Psoas muscle (tissue), 8 donors: ENCODE measurements at places on chromosomes 2 and 18. TPM values are rescaled to one million over a fixed set of nuclear protein-coding genes. Genes with fewer than 3 reads are reported as not detected.

DNA sequence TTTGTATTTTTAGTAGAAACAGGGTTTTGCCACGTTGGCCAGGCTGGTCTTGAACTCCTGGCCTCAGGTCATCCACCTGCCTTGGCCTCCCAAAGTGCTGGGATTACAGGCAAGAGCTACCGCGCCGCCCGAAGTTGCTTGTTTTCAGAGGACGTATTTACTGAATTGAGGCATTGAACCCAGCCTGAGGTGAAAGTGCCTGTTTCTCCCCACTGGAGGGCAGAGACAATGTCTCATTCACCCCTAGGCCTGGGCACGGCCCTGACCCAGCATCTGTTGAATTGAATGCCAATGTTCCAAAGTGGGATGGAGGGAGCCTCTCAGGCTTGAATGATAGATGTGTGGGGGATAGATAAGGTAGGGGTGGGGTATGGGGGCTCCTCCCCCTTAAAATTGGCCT lies 4.5 kb upstream of the TMBIM1 start:
- DNase-seq: no peak

DNA sequence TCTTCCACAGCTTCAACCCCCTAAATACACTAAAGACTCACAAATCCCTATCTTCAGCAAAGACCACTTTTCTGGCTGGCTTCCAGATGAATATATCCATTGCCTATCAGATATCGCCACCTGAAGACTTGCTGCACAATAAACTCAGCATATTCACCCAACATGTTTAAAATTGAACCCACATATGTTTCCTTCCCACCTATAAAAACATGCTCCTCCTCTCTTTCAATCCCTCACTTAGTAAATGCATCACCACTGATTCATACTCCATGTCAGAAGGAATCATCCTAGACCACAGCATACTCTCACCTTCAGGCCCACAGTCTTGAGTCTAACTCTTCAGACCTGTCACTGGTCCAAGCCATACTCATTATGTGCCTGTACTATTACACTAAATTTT lies 5.3 kb downstream of the SPC25 start:
- DNase-seq: no peak

DNA sequence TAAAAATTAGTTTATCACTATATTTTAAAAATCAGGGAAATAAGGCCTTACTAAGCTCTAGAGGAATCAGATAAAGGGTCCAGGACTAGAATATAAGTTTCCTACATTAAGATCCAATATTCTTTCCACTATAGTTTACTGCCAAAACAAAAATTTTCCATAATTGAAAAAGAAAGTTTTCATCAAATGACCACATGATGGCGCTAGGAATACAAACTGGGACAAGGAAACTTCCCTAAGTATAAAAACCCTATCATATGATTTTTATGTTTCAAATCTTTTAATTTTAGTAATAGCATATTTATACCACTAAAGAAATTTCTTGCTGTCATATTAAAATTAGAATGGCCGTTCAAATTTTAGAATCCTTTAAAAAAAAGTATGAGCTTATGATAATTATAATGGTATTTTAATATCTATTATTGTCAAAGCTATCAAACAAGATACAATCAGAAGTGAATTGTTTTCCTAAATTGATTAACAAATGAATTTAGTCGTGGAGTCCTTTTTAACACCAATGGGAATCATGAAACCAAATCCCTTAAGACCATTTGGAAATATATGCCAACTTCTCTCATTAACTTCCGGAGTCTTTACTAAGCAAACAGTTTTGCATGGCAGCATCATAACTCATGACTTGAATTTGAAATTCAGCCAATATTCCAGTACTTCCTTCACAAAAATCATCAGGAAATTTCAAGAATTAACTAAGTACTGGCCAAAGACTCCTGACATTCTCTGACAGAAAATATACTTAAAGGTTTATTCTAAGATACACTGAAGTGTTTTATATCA lies 70.3 kb downstream of the SCN1A start:
- DNase-seq: no peak

DNA sequence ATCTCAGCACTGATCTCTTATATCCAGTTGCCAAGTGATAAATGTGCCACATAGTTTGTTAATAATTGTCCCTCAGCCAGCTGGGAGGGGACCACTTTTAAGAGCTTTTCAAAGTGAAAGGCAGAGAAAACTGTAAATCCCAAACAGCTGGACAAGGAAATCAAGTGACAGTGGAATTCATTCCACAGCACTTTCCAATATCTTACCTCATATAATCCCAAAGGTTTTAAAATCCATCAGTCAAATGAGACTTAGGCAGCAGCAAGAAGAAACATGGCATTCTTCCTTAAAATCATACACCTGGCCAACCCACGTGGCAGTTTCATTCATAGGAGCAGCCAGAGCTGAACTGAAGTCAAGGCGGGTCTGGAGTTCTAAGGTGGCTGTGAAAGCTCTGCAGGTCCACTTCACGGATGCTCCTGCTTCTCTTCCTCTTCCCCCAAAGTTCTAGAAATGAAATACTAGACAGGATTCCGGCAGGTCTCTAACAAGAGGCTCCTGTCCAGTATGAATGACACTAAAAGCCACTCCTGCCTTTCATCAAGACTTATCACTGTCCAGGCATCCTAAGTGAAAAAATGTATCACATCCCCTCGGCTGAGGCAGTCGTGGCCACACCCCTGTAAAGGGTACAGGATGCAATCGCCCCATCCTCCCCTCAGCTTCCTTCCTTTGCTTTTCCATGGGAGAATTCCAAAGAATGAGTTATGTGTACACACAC lies 190.4 kb upstream of the STK17B start:
- DNase-seq: no peak

DNA sequence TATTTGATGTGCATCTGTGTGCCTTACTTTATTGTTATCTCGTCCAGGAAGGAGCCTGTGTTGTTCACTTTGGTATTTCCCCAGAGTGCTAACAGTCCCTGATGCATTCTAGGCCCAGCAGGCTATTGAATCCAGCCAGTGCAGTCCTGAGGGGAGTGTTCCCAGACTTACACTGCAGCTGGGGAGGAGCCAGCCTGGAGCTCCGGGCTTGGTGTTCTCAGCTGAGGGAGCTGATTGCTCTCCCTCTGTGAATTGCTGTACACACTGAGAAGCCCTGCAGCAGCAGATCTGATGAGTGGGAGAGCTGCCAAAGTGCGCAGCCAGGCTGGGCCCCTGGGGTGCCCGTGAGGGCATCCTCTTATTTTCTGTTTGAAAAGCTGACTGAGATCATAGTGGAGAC lies 159.2 kb downstream of the GALNT3 start:
- DNase-seq: no peak

GRCh38 chr2:74552914-74553811 lies 579 bp downstream of the LOXL3 start:
- DNase-seq: no peak

GRCh38 chr18:11523804-11524203 lies 85.6 kb upstream of the SLC35G4 start:
- no peak for DNase-seq

GRCh38 chr2:241463276-241464135 lies 44.9 kb downstream of the STK25 start:
- DNase-seq: no peak

DNA sequence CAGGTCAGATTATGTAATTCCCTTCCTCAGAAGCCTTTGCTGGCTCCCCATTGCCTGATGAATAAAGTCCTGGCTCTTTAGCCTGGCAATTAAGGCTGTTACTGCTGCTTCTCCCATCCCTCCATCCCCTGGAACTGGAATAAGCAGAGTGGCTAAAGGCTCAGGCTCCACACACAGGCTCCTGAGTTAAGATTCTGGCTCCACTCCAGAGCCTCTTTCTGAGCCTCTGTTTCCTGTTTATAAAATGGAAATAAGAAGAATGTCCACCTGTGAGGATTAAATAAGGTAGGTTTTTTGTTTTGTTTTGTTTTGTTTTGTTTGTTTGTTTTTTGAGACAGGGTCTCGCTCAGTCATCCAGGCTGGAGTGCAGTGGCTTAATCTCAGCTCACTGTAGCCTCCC lies 50.0 kb downstream of the ZFP36L2 start:
- DNase-seq: no peak

DNA sequence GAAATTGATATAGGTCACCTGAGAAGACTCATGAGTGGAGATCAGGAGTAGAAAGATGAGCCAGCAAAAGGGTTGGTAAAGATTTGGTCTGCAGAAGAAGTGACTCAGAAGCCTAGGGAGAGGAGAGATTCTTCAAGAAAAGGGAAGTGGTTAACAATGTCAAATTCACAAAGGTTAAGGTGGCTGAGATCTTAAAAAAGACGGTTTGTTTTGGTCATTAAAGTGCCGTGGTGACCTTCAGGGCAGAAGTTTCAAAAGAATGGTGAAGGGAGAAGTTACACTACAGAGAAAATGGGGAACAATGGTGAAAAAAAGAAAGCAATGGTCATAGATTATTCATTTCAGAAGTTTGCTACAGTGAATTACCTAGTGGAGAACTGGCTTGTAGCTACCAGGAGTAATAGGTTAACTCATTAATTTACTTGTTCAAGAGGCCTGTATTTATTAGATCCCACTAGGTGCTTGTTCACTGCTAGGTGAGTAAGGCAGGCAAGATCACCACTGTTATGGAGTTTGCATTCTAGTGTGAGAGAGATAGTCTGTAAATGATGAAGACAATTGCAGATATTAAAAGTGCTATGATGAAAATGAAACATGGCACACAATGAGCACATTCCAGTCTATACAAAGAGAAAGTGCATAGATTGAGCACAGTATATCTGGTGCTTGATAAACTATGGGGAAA lies 43.0 kb downstream of the FBXO48 start:
- no peak for DNase-seq

DNA sequence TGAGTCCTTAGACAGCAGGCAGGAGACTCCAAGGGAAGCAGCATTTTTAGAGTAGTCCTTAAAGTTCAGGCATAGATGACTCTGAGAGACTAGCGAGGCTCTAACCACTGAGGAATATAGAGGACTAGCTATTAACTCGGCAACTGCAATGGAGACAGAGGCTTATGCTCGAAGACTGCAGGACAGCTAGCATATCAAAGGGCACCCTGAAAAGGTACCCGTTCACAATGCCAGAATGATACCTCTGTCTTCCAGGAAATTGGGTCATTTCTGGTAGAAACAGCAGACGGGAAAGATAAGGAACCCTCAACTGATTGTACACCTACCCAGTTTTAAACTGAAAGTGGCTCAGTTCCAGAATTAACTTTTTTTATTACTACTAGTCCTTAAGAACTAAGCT lies 1204.0 kb upstream of the ZEB2 start:
- no peak for DNase-seq

DNA sequence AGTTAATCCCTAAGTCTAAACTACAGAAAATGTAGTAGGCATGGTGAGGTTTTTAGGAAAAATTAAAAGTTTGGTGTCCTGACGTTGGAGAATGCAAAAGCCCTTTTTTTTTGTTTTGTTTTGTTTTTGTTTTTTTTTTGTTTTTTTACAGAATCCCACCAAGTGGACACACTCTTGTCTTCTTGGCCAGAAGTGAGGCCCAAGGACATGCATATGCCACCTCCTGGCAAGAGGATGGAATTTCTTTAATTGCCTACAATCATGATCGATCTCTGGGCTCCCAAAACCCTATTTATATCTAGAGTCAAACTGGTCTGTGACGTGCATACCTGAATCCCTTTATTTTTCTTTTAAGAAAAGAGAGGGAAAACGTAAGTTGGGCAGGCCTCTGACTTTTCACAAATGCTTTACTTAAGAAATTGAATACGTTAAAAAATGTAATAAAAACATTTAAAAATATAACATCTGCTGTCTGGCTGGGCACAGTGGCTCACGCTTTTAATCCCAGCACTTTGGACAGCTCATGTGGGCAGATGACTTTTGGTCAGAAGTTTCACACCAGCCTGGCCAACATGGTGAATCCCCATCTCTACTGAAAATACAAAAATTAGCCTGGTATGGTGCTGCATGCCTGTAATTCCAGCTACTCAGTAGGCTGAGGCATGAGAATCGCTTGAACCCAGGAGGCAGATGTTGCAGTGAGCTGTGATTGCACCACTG lies 502.7 kb downstream of the CBLN2 start:
- DNase-seq: no peak

DNA sequence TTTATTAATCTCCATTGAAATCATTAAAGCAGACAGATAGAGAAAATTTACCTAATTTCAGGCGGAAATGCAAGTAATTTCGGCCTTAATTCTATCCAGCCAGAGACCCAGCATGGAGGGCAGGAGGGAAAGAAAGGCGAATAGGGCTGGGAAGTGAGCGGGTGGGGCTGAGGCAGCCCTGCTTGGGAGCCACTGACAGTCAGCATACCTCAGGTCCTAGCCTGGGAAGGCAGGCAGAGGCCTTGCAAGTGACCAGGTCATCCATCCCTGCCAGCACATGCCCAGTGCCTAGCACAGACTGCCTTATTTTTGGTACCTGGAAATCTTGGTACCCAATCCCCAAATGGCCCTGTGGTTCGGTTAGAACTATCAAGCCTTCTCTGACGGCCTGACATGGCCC lies 1.5 kb downstream of the GDF7 start:
- DNase-seq: no peak

GRCh38 chr18:77807650-77808049 lies 558.0 kb downstream of the GALR1 start:
- no peak for DNase-seq

GRCh38 chr2:168661863-168662256 lies 140.6 kb upstream of the NOSTRIN start:
- DNase-seq: no peak

DNA sequence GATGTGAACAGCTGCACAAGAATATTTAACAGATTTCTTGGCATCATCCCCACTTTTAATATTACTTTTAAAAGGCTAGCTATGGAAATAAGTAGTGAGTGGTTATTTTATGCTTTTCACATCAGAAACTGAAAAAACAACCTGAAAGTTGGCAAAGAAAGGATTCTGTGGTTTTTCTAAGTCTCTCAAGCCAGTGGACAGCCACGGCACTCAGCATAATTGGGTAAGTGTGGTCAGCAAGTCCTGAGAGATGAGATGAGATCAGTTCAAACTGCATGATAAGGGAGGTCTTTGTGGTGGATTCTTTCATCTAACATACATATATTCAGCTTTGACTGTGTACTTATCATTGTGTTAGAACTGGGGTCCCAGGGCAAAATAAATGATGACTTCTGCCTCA lies 105.2 kb downstream of the LYPD6B start:
- DNase-seq: no peak

DNA sequence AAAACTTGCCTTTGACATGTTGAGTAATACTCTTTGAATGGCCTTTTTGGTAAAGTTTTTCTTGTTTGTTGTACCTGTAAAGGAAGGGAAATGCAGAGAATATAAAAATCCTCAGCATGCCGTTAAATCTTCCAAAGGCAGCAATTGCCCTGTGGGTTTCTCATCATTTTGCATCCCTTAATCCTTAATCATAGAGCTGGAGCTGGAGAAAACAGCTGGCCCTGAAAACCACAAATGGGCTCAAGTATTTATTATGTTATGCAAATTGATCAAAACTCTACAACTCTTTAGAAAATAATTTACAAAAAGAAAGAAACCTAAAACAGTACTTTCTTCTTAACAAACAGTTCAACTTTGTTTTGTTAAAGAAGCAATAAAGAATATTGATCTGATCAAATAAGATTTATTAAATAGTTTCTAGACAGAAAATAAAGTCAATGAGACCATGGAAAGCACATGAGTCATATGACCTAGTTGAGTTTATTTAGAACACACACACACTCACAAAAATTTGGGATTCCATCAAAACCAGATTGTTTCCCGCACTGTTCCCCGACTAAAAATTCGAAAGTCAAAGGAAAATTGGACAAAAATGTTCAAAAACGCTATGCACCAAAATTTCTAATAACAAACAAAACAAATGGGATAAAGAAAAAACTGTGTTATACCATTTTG lies 309.0 kb downstream of the GULP1 start:
- DNase-seq: no peak

PHOSPHO2 gene
- total RNA-seq: 2.3 TPM

CFAP221 gene
- not detected for total RNA-seq

CREG2 gene
- total RNA-seq: 0.13 TPM

SIX3 gene
- not detected for total RNA-seq

SP140 gene
- total RNA-seq: 0.57 TPM
